Hematopoietic multipotent progenitor cell treated with erythropoietin and hydrocortisone succinate and interleukin-3 and kit ligand, for 4 days (in vitro differentiated cells): ENCODE measurements at places on chromosomes 3 and 15.

GRCh38 chr15:80991421-80991820 is 1.8 kb upstream of the MESD start:
- peak; percentile 84 for DNase-seq

DNA sequence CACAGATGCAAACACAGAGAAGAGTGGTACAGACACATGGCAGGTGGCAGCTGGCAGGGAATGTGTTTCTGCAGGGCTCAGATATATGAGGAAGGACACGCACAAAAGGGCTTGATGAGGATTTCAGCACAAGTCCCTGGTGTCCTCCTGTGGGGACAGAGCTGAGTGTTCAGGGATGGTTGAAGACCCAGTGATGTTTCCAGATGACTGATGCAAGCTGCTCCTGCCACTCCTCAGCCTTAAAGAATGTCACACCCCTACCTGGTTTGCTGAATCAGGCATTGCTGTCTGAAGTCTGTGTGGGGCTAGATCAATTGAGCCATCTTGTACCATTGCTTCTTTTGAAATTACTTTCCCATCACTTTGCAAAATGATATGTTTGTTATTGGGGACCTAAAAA is 40.2 kb downstream of the TNFAIP8L3 start:
- DNase-seq = no peak

- peak; percentile 69 for DNase-seq
Observed at GRCh38 chr15:91393186-91393585, 293.1 kb downstream of the SV2B start.

DNA sequence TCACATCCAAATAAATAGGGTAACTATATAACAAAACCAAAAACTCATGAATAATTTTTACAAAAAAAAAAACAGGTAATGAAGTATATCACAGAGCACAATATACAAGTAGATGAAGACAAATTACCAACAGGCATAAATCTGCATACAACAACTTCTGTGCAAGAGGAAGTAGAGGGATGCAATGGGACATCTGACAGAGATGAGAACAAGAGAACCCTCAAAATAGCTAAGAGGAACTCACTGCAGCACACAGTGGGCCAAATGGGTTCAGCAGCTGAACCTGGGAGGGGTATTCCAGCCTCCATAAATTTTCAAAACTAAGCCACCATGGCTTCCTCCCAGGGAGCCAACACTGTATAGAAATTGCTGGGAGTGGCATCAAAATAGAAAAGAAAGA is 9.6 kb upstream of the BTLA start:
- no peak for DNase-seq

- DNase-seq = no peak
Observed at GRCh38 chr3:191355406-191355805, 25.1 kb upstream of the UTS2B start.

DNA sequence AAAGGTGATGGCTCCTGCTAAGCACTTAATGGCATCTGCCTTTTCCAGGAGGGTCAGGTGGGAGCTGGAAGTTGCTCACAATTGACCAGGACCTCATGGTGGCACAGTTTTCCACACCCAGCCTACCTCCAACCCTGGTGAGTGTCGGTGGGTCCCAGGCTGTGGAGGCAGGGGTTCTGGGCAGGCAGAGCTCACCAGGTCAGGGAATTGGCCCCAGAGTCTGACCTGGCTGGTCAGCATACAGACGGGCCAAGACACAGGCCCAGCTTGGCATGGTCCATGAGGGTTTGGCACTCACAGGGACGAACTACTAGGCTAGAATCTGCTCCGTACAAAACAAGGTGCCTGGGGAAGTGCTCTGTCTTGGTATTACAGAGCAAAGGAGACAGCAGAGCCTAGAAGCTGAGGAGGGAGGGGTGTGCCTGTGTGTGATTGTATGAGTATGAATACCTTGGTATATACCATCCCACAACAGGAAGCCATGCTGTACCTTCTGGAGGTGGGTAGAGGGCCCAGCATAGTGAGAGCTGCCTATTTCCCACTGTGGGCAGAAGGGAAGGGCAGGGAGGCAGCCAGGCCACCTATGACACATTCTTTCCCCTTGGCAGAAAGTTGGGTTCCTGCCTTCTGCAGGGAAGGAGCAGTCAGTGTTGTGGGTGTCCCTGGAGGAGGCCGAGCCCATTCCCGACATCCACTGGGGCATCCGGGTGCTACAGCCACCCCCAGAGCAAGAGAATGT is 6.5 kb downstream of the APEH start:
- DNase-seq = no peak
